Activated CD4-positive, CD25-positive, alpha-beta regulatory T cell (primary cell): ENCODE measurements at places on chromosomes 16 and 17.

GRCh38 chr16:12675852-12676251 is 127.8 kb downstream of the CPPED1 start:
- no peak for DNase-seq

- no peak for DNase-seq
Observed at GRCh38 chr16:2806286-2806685, 8.0 kb downstream of the PRSS41 start.

- no peak for DNase-seq
Observed at GRCh38 chr17:42031584-42031983, 11.7 kb downstream of the NKIRAS2 start.

DNA sequence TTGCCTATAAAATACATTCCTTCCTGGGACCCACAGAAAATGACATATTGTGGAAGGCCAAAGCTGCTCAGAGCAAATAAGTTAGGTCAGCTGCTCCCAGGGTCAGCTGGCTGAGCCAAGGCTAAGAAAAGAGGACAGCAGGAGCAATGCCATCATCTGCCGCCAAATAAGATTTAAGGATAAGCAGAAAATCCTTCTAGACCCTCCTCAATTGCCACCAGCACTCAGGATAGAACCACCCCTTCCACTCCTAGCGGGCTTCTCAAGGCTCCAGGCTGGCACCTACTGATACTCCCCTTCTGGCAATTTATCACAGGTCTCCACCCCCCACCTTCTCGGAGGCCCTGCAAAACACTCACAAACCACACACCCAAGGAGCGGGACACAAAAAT is 22.9 kb downstream of the MBTPS1 start:
- DNase-seq: no peak

DNA sequence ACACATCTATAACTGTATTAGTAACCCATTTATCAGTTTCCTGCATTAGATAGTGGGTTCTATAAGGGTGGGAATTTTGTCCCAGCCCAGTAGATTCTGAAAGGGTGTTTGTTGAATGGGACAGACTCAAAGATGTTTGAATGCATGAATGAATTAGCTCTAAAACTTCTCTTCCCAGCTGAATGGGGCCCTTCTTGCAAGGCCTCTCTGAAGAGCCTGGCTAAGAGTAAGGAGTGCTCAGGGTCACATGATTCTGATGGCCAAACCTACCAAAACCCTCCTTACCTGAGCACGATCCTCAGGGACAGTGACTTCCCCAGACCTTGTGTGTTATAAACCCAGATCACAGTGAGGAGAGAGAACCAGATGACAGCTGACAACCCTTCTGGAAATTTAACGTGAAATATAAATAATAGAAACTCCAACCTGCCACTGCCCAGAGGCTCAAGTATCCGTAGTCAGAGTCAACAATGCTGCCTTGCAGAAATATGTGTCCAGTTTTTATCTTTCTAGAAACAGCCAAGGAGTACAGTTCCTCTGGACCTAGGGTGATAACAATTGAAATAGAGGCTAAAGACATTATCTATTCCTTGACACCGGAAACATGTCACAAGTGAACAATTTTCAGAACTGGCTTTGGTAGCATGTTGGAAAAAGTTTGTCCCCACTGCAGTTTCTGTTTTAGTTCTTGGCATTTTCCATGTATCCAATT is 268.9 kb upstream of the MAF start:
- DNase-seq: no peak

- no peak for DNase-seq
Observed at GRCh38 chr16:4266372-4266771, 6.5 kb downstream of the TFAP4 start.

DNA sequence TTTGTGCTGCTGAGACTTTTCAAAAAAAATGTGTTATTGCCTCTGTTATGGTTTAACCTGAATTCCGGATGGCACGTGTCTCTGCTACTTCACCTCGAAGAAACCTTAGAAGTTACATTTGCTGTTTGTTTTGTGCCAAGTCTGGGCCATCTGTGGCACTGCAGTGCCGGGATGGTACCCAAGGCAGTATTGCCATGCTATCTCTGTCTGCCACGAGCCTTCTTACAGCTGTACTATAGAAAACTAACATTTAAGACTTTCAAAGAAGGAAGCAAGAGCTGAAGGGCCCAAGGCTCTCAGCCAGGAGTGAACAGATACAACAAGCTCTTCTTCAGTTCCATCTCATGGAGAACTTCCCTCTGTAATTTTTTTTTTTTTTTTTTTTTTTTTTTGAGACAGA is 73.7 kb upstream of the NOL11 start:
- DNase-seq: no peak

DNA sequence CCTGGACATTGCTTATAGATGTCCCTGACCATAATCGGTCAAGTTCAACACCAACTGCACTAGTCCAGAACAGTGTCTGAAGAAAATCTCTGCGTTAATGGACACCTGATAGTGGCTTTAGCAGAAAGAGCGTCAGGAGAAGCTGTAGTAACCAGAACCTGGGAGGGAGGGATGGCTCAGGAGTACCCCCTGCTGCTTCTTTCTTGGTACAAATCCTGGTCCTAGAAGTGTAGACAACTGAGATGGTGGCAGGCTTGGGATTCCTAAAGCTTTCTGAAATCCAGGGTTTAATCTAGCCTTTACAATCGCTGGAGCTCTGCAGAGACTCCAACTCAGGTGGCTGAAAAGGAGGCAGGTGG is 5.4 kb downstream of the MAP3K14 start:
- DNase-seq: no peak

- DNase-seq: peak; percentile 38
Observed at GRCh38 chr16:56643080-56643778, 4.8 kb downstream of the MT1A start.

GRCh38 chr17:73227379-73227778 is 34.3 kb downstream of the CPSF4L start:
- no peak for DNase-seq

DNA sequence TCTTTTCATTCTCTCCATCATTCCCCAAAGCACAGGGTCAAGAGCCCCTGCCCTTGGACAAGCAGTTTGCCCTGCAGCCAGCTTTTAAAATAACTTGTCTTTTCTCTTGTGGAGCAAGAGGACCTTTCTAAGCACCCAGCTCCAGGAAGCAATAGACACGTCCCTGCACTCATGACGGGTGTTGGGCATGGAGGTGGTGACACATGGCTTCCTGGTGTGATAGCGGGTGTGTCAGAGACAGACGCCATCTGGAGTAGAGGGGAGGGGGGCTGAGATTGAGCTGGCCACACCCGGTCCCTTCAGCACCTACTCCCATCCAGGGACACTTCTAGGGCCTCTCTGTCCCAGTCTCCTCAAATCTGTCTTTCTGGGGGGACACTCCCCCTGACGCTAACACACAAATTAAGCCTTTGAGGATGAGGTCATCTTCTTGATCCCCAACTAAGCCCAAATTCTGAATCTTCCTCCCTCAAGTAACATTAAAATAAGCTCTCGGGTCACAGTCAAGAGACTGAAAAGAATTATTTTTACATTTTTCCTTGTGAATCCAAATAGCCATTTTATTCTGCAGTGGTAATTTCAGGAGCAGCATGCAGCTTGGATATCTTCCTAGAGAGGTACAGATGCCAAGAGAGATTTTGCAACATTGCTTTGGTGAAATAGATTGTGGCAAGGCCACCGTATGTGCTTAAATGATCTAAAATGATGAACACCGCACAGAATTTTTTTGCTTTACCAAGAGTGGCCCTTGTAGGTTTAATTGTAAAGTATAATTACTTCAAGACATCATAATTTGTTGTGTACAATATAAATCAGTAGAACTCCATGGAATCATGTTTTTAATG is 216.6 kb upstream of the IRX3 start:
- no peak for DNase-seq

DNA sequence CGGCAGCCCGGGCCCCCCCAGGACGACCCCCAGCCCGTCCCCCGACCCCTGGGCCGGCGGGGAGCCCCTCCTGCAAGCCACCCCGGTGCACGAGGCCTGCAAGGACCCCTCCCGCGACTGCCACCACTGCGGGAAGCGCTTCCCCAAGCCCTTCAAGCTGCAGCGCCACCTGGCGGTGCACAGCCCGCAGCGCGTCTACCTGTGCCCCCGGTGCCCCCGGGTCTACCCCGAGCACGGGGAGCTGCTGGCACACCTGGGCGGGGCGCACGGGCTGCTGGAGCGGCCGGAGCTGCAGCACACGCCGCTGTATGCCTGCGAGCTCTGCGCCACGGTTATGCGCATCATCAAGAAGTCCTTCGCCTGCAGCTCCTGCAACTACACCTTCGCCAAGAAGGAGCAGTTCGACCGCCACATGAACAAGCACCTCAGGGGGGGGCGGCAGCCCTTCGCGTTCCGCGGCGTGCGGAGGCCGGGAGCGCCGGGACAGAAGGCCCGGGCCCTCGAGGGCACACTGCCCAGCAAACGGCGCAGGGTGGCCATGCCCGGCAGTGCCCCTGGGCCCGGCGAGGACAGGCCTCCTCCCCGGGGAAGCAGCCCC is 15.6 kb upstream of the ZFPM1 start:
- peak; percentile 60 for DNase-seq

- no peak for DNase-seq
Observed at GRCh38 chr17:36791942-36792475, 145.3 kb upstream of the LHX1 start.

DNA sequence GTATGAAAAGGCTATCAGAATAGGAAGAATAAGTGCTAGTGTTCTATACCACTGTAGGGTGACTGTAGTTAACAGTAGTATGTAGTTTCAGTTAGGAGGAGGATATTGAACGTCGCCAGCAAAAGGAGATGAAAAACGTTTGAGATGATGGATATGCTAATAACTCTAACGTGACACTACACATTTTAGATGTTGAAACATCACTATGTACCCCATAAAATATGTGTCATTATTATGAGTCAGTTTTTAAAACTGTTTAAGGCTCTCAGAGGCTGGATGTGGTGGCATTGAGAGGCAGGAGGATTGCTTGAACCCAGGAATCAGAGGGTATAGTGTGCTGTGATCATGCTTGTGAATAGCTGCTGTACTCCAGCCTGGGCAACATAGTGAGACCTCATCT is 31.8 kb downstream of the UBN1 start:
- no peak for DNase-seq

DNA sequence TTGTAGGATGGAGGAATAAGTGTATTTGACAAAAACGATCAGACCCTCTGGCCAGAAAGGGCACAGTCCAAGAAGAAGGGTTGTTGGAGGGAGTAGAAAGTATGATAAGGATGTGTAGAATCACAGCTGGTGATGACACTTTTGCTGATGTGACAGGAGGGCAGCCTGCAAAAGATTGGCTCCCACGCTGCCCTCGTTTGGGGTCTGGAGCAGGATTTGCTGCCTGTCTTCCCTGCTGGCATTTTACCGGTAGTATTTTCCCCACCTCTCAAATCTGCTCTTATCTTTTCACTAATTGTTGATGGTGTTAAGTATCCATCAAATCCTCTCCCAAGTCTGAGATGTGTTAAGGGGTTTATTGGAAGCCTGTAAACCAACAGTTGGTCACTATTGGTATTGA is 208.8 kb downstream of the CCDC182 start:
- no peak for DNase-seq

- DNase-seq: no peak
Observed at GRCh38 chr16:13968835-13969234, 48.9 kb downstream of the ERCC4 start.

GRCh38 chr16:46607529-46607928 is 13.7 kb downstream of the SHCBP1 start:
- DNase-seq: no peak

- DNase-seq: no peak
Observed at GRCh38 chr16:75099075-75099667, 17.4 kb downstream of the LDHD start.

DNA sequence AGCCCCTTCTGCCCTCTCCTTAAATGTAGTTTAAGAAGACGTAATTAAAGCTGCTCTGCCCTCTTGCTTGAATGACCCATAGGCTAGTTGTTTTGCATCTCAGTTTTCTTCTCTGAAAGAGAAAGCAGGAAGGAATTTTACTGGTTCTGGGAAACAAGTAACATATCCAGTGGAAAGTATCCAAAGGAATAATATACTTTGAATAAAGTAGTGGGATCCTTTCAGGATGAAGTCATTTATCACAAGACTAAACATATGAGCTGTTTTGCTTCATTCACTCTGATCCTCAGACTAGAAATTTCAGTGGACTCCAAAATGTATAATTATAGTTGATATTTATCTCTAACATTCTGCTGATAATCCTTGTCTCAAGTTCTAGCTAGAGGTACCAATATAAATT is 1297.6 kb upstream of the GOT2 start:
- no peak for DNase-seq

- no peak for DNase-seq
Observed at GRCh38 chr16:89233678-89234490, 16.4 kb downstream of the ZNF778 start.

- DNase-seq: no peak
Observed at GRCh38 chr16:87447323-87447722, 45.5 kb downstream of the ZCCHC14 start.

GRCh38 chr16:50956637-50957036 is 194.4 kb downstream of the SALL1 start:
- DNase-seq: no peak

- no peak for DNase-seq
Observed at GRCh38 chr17:39622380-39623006, 4.3 kb upstream of the PPP1R1B start.

- no peak for DNase-seq
Observed at GRCh38 chr17:44749076-44749979, 9.5 kb upstream of the ADAM11 start.

DNA sequence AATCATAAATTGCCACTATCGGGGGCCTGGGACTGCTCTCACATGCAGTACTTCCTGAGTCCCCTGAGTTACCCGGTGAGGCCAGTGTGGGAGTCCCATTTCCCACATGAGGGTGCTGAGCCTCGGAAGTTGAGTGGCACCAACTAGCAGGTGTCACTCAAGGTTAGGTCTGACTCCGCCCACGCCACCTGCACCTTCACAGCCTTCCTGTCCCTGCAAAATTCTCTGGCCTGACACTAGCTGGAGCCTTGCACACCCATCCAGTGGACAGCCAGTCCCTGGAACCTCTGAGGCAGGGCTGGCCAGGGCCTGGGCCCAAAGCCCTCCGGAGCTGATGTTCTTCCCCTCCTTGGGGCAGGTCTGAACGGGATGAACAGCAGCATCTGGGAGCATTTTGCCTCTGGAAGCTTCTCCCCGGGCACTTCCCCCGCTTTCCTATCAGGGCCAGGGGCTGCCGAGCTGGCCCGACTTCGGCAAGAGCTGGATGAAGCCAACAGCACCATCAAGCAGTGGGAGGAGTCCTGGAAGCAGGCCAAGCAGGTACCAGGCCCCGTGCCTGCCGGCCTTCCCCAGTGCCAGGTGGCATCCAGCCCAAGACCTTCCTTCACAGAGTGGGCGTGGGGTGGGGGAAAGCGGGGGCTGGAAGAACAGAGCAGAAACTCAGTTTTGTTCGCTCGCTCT is 21.9 kb downstream of the UNC13D start:
- DNase-seq: no peak
